Panc1 (cell line): ENCODE measurements at places on chromosomes 12 and 14.

DNA sequence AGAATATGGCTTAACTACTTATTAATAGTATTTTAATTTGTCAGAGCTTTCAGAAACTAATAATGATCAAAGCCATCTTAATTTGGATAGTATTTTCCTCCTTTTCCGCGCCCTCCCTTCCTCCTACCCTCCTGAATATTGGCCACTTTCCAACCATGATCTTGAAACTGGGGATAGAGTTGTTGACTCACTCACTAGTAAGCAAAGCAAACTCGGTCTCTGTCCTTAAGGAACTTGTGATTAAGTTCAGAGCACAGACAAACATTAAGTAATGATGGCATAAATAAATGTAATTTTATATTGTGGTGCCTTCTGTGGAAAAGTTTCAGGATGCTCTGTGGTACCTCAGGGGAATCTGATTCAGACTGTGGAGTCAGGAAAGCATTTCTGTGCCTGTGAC lies 75.7 kb downstream of the LRRK2 start:
- DNase-seq: no peak

GRCh38 chr12:100371146-100371545 lies 14.3 kb downstream of the SLC17A8 start:
- no peak for DNase-seq

DNA sequence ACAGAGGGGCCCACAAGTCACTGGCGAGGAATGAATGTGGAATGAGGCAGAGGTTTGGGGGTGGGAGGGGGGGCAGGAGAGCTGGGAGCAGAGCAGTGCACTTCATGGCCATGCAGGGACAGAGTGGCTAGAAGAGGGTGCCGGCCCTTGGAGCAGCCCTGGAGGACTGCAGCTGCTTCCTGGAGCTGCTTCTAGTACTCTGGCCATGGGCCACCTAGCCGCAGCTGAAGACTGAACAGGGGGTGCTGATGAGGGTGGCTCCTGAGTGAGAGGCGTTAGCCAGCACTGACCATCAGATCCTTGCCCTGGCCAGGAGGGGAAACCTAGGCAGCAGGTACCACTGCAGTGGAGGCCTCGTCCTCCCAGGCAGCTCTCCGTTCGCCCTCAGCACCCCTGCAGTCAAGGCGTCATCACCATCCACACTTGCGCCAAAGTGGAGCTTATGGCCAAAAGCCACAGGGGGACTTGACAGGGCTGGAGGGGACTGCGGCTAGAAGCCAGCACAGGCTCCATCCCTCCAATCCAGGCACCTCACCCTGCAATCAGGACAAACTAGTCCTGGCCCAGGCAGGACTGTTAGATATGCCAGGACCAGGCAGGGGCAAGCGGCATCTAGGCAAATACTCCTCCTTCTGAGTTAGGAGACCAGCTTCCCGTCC lies 16.4 kb downstream of the OTUB2 start:
- DNase-seq: no peak

DNA sequence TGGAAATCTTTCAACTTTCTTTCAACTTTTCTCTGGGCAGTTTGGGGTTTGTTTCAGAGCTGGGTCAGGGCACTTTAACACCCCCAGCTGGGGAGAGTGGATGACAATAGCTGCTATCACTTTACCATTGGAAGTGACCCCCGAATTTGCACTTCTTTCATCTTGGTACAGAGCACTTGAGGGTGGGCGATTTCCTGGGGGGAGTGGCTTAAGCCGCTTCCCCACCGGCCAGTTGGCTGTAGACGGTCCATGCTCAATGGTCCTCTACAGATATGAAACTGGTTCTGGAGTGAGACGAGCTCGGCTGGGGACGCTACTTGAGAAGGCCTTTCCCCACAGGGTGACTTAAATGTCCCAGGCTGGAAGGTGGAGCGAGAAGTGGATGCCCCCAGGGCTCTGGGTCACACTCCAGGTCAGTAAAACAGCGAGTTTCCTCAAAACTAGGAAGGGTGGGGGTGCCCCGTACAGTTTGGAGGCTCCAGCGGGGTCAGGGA lies at the start of gene VRTN:
Gene VRTN, plus strand, starts transcription at position 231 of the 494 bp plus-strand sequence. CDS start 8,313 bp downstream, outside the sequence.
- no peak for DNase-seq

DNA sequence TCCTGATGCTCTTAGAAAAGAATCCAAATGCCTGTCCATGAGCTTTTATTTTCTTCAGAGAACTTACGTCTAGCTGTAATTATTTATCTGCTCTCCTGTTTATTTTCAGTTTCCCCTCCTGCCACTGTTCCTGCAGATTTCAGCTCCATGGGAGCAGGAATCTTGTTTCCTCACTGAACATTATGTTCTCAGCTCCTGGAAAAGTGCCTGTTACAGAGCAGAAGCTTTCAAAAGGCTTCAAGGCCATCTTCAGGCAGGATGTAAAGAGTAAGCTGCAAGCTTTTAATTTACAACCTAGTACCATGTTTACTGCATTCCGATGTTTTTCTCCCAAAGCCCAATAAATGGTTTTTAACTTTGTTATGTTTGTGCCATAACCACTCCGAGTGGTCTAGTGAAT lies 98.4 kb upstream of the BTG1 start:
- no peak for DNase-seq

- no peak for DNase-seq
Observed at GRCh38 chr14:68439676-68440075, 353.2 kb downstream of the ZFP36L1 start.

- DNase-seq: no peak
Observed at GRCh38 chr12:57852200-57852599, 5.7 kb upstream of the CTDSP2 start.

GRCh38 chr14:69713209-69713781 lies 53.6 kb upstream of the SRSF5 start:
- no peak for DNase-seq

DNA sequence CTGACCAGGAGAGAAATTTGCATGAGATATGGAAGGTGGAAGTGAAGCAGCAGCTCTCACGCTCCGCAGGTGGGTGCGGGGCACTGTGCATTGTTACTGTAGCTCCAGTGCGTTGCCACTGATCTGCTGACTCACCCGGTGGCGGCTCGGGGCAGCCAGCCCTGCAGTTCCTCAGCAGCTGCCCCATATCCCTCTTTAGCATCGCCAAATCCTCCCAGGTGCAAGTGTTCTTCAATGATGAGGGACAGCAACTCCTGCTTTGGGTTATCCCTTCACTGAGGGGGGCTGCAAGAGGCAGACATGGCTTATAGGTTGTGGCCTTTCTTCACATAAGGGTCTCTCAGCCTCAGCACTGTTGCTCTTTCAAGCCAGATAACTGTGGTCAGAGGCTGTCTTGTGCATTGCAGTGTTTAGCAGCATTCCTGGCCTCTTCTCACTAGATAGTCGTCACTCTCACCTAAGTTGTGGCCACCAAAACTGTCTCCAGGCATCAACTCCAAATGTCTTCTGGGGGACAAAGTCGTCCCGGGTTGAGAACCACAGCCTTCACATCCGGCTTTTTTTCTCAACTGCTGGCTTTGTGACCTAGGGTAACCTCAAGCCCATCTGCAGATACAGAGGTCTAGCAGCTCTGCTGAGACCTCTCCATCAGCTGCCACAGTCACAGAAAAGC lies 180.8 kb downstream of the EFCAB11 start:
- no peak for DNase-seq
